ENCODE measurements at places on chromosomes 5 and 9.
A peak's percentile ranks its signal among the peaks of the same experiment; 100 is the strongest.

- no peak for DNase-seq
Measured at GRCh38 chr5:114123654-114124053, 238.2 kb upstream of the KCNN2 start.

- DNase-seq: no peak
Measured at GRCh38 chr5:136269973-136270372, 77.0 kb upstream of the SMIM32 start.

DNA sequence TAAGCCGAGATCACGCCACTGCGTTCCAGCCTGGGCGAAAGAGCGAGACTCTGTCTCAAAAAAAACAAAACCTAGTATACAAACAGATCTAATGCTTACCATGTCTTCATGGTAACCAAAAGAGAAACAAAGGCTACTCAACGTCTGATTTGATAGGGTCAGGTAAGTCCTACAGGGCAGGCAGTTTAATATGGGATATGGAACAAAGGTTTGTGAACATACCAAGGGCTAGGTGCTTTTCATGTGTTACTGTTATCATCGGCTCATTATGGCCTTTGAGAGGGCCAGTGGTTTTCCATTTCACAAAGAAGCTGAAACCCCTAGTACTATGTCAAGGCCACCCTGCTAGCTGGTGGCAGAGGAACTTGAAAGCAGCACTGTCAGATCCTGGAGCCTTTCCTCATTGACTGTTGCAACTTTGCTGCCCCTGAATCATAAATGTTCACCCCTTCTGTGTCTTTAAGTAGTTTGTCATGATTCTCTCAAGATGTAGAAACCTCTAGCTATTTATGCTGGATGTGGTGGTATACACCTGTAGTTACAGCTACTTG, 5.1 kb downstream of the IQGAP2 start:
- no peak for DNase-seq

DNA sequence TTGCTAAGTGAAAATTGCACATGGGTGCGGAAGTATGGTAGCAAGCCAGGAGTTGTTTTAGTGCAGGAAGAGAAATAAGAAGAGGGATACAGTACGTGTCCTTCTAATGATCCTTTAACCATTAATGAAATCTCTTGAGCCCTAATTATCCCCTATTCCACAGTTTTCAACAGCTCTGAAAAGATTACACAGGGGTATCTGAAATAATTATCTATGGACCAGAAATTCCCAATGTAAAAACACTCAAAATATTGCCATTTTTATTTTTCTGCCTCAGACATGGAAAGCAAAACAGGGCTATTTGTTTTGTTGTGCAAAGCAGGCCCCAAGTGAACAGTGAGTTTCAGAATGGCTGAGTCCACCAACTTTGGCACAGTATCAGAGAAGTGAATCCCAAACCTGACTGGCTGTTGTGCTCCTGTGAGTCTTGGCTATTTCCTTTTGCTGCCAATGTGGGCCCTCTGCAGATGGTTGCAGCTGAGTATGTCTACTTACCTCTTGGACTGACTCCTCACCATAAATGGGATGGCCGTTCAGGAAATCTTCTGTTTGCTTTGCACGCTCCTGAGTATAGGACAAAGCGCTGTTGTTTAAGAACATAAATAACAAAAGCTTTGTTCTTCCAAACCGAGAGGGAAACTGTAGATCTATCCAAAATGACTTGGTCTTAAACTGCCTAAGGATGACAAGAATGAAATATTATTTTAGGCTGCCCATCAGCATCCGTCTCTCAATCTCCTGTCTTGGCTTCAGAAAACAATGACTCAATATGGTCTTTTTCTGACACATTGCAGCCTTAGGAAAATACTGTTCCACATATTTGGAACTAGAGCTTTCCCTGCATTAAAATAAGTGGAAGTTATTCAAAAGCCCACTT, 204.1 kb downstream of the DEPDC1B start:
- DNase-seq: no peak

DNA sequence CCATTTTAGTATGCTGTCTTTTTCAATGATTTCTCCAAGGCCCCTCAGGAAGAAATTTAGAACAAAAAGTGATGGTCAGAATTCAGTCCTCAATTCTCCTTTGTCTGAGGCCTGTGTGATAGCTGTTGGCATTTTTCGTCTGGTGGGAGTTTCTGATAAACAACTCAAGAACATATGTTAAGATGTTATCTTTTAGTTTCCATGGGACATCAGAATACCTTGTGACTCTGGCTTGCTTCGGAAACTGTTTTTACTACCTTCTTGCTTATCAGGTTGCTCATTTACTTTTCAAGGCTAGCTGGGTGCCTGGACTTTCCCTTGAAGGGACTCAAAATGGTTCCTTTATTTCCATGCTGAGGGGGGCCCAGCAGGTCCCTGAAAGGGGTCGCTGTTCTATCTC, 97.2 kb downstream of the INVS start:
- no peak for DNase-seq

- DNase-seq: no peak
Measured at GRCh38 chr9:95029288-95029687, 288.2 kb downstream of the FANCC start.

DNA sequence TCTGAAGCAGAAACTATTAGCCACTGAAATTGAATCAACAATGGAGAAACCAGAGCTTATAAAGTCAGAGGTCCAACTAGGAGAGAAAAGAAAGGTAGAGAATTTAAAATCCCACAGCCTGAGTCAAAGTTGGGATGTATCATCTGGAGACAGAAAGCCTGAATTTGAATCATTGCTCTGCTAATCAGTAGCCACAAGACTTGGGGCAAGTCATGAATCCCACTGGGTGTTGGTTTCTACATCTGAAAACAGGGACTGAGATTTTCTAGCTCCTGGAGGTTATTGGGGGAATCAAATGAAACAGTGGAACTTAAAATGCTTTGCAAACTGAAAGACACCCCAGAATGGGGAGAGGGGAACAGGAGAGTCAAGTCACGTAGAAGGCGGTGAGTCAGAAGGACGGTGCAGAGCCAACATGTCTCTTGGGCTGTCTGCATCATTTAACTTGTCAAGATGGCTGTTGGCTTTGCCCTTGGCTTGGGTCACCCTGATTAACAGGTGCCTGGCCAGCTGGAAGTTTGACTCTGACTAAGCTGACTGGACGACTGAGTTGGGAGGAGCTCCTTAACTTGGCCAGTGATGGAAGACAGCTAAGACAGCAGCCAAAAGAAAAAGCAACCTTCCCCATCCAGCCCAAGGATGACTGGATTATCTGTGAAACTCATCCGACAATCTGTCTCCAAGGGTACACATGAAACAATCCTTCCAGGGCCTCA, 60.6 kb upstream of the ADRA1B start:
- no peak for DNase-seq

DNA sequence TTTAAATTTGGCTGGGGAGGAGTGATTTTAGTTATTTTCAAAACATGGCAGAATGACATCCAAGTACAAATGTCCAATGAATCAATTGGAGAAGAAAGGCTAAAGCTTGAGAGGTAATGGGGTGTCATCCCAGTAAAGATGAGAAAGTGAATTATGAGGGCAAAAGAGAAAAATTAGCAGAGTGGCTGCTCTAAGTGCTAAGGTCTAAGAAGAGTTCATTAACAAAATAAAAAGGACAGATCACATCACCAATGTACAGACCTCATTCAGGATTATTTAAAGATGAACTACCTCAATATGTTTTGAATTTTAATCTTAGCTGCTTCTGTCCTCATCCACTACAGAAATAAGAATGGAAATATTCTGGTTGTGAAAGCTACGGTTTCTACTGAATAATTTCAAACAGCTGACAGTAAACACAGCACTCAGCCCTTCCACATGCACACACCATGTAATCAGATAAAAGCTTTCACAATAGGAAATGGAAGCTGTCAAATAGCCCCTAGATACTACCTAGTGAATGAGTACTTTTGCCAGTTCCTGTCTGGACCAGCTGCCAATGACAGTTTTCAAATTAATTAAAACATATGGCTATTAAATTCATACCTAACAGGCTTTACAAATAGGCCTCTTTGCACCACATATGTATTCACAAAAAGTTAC, 171.5 kb downstream of the SSBP2 start:
- no peak for DNase-seq

DNA sequence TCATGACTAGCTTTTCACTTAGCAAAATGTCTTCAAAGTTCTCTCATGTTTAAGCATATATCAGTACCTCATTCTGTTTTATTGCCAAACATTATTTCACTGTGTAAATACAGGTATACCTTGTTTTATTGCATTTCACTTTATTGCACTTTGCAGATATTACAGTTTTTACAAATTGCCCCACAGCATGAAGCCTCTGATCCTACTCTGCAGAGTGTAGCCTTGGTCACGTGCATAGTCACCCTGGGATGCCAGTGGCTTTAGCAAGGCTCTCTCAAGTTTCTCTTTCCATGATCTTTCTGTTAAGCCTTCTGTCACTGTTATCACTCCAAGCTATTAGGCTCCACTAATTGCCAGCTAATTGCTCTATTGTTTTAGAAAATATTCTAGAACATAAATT, 182.2 kb upstream of the GRIA1 start:
- DNase-seq: no peak

DNA sequence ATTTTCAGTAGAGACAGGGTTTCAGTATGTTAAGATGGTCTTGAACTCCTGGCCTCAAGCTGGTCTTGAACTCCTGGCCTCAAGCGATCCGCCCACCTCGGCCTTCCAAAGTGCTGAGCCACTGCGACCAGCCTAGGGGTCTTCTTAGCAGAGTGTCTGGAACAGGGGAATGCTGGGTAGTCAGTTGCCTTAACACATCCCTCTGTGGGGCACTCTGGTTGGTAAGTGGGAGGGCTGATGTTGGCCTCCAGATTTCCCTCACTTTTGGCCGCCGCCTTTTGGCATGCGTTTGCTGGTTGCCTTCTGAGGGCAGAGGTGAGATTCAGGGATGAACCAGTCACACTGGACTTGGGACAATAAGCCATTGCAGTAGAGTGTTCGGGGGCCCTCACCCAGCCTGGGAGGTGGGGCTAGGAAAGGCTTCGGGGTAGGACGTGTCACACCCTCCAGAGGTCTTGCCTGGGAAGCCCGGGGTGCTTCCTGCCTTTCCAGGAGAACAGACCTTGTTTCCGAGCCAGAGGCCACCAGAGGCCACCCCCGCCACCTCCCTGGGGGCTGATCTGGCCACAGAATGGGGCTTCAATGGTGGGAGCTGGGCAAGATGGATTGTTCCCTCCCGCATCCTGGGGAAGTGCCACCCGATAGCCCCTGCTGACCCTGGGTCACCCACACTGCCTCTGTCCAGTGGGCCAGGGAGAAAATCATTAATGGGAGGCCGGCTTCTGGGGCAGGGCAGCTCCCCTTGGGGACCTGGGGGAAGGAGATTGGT, 13.3 kb downstream of the FGF18 start:
- DNase-seq: no peak

GRCh38 chr5:132459983-132460838, 30.4 kb downstream of the IRF1 start:
- no peak for DNase-seq

DNA sequence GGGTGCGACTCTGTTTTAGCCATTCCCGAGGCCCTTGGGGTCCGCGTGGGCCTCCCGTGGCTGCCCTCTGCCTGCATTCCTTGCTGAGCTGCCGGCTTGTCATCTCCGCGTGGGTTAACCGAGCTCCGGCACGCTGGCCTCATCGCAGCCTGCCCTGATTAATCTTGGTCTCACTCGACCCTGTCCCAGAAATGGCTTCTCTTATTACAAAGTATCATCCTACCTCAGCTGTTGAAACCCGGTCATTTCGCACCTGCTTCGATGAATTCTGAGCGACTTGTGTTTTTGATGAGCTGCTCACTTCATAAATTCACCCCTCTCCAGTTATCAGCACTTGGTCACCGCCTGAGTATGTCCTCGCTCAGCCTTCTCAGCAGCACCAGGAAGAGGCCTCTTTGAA, 123.5 kb upstream of the EGFLAM start:
- DNase-seq: no peak

GRCh38 chr9:4206718-4207117, 93.2 kb downstream of the GLIS3 start:
- DNase-seq: no peak

- no peak for DNase-seq
Measured at GRCh38 chr5:113337515-113338415, 97.0 kb downstream of the TSSK1B start.

- DNase-seq: no peak
Measured at GRCh38 chr5:138372225-138372624, 19.7 kb downstream of the KDM3B start.

DNA sequence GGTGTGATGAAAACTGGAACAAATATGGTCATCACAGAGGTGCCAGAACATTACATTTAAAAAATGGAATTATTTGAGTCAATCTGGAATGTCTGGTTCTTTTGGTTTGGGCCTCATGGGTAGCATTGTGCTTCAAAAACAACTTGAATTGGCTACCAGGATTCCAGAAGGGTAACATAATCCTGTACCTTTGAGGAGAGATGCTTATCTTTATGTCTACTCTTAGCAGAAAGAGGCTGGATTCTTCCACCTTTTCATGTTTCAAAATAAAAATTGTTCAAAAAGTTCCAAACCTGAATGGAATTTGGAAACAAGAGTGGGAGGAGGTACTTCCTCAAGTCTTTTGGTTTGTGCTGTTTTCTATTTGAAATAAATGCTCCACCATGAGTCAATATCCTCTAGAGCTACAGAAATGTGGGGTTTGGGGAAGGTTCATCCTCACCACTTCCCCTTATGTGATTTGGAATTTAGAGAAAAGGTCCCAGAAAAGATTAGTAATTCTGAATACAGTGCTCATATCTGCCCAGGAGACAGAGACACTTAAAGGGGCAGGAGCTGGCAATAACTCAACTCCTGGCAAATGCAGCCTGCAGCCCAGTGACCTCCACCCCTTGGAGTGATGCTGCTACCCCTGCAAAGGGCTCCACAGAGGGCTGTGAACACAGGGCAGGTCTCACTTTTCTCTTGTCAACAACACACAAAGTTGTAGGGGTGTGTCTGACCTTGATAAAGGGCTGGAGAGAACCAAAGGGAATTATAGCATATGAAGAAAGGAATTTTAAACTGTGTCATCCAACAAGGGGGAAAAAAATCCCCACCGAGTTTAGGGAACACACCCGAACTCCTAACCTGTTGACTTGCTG, 272.8 kb downstream of the CWC27 start:
- no peak for DNase-seq

GRCh38 chr5:150215979-150216944, 26.4 kb downstream of the SLC6A7 start:
- no peak for DNase-seq

GRCh38 chr9:137301081-137301947, 757 bp downstream of the NRARP start:
- peak; percentile 41 for DNase-seq

DNA sequence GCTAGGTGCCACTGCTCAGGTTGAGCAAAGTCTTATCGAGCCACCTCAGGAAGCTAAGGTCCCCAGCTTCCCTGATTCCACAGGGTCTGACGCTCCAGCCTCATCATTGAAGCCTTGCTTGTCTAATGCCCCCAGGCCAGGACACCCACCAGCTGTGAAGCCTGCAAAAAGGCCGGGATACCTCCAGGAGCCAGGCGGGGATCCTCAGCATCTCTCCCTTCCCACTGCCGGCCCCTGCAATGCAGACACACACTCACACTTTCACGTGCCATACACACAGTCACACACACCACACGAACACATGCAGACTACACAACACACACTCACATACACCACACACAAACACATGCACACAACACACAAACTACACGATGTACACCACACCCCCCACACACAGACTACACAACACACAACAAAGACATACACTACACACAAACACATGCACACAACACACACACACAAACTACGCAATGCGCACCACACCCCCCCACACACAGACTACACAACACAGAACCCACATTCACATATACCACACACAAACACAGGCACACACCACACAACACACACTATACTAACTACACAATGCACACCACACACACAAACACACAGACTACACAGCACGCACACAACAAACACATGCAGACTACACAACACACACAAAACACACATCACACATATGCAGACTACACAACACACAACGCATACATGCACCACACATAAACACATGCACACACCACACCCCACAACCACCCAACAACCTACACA, 17.8 kb upstream of the S1PR3 start:
- DNase-seq: no peak

Measured in activated naive CD4-positive, alpha-beta T cell treated with Interleukin-2 at 50 U/mL for 16 hours (primary cell).